ENCODE measurements at places on chromosomes 1 and 21.

- peak; percentile 75 for DNase-seq
These were observed 1.6 kb downstream of the SPEN start for GRCh38 chr1:15848929-15849774.

- DNase-seq, result no peak
These were observed 40.1 kb upstream of the COL6A2 start for GRCh38 chr21:46057710-46058241.

- DNase-seq, result no peak
These were observed 15.3 kb downstream of the RCAN1 start for GRCh38 chr21:34599534-34600101.

- no peak for DNase-seq
These were observed 88.0 kb upstream of the WLS start for GRCh38 chr1:68320349-68320748.

GRCh38 chr1:42736152-42736551 lies 3.9 kb downstream of the CLDN19 start:
- no peak for DNase-seq

DNA sequence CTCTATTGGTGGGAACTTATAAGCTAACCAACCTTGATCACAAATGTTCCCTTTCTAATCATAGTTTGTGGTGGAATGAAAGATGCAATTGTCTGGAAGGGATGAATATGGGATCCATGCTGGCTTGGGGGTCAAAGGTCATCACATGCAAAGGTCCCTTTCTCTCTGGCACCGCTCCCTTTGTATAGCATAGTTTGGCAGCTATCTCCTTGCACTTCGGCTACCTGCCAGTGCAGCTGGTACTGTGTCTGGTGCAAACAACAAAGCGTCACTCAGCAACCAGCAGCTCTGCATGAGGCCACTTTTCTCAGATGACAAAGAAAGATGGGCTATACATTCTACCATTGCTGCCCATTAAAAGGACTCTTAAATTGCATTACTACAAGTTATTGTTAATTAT lies 188.2 kb upstream of the NFIA start:
- no peak for DNase-seq

Measured in CD4-positive, alpha-beta T cell treated with Interleukin-12 subunit alpha and Interleukin-12 subunit beta, for 1 hour (primary cell).